ENCODE measurements at places on chromosomes 11 and 22.

GRCh38 chr22:22954656-22955055, 67.0 kb downstream of the IGLL5 start:
- no peak for DNase-seq

- no peak for DNase-seq
These were observed 14.1 kb downstream of the DCPS start for GRCh38 chr11:126317756-126318573.

- no peak for DNase-seq
These were observed 32.3 kb downstream of the ACO2 start for GRCh38 chr22:41501209-41501608.

- DNase-seq = no peak
These were observed 23.7 kb downstream of the PAK1 start for GRCh38 chr11:77450227-77450626.

DNA sequence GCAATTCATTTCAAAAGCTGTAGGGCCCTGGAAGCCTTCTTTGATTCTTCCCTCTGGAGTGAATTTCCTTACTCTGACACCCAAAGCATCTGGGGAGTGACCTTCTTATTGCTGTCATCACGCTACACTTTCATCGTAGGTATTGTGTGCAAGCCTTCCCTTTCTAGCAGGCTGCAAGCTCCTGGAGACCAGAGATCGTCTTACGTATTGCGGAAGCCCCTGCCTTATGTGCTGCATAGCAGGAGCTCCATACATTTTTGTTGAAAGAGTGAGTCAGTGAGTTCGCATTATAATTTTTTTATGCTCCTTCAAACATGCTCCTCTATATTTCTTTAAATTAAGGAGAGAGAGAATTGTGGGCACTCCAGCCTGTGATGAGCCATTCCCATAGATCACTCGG, 21.2 kb upstream of the TMEM218 start:
- DNase-seq = no peak

GRCh38 chr11:103892603-103893002, 143.8 kb upstream of the DDI1 start:
- DNase-seq = no peak

DNA sequence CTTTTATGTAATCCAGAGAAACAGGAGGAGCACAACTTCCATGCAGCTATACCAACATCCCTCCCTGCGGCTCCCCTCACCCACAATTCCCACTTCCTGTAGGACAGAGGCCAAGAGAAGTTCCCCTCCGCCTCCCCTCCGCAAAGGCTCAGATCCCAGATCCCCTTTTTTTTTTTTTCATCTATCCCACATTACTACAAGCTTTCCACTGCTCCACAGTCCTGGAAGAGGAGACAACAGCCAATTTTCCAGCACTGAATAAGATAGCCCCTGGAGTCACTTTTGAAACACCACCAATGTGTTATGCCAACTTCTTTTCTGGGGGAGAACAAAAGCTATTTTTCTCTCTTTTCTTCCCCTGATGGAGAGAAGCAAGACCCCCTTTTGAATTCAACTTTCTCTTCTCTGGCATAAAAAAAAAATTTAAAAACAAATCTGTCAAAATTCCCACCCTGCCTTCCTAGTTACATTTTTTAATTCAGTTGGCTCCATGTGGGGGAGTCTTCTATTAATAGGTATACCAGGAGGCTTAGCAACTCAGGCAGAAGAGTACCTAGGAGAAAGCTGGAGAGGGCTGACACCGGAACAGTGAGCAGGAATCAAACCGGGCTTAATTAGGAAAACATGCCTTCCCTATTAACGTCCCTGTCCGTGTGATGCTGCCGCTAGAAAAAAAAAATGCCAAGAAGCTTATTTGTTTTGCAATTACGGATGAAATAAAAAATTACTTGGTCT, 543.4 kb downstream of the BUD13 start:
- no peak for DNase-seq
